ENCODE measurements at places on chromosomes 1 and 21.

DNA sequence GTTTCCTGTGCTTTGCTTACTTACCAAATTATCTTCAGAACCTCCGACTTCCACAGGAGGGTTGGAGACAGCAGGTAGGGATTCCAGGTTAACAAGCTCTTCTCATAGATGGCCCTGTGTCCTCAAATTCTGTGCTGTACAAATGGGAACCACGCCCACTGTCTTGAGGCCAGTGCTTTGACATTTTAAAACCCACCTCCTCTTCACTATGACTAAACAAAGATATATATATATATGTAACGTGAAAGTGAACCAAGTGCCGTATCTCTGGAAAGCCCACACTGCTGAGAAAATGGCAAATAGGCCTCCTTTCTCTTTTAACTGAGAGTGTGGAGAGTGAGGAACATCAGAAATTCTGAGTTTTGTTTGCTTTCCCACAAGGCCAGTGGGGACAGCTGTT is 99.6 kb downstream of the ZBTB18 start:
- DNase-seq: no peak

GRCh38 chr1:163013826-163014600 is 55.1 kb upstream of the RGS4 start:
- no peak for DNase-seq

DNA sequence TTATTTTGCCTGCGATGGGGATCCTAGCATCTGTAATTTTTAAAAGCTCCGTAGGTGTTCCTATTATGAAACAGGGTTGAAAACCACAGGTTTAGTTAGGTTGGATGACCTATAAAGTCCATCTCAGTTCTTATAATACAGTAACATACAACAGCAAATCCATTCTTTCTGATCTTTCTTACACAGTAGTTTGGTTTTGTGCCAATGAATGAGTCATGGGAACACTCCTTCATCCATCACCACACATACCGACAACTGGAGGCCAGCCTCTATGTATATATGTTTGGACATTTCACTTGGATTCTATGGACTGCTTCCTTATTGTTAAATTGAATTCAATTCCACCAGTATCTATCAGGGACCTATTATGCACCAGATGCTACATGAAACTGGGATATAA is 118.4 kb upstream of the L1TD1 start:
- DNase-seq: no peak

GRCh38 chr1:10108948-10109708 is 76.4 kb downstream of the UBE4B start:
- no peak for DNase-seq

DNA sequence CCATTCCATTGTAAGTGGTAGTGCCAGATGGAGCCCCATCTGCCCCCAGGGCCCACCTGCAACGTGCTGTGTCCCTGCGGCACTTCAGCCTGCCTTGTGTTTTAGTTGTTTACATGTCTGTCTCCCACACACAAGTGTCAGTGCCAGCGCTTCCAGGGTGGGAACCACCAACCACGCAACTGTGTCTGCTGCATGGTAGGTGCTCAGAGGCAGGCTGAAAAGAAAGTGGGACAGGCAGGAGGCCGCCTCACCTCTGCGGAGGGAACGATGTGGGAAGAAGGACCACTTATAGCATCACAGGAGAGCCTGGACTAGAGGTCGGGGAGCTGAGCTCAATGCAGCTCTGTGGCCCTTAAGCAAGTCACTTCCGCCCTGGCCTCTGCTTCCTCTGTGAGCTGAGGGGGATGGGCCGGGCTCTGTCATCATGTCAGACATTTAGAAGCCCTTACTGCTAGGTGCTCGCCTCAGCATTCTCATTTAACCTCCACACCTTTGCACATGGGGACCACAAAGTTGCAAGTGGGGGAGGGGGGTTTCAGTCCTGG is 17.9 kb downstream of the SLC9A1 start:
- DNase-seq: peak; percentile 44

GRCh38 chr1:39866767-39867166 is 16.5 kb downstream of the TRIT1 start:
- no peak for DNase-seq

- DNase-seq: no peak
Measured at GRCh38 chr21:43953021-43953420, 59.1 kb upstream of the TRAPPC10 start.

DNA sequence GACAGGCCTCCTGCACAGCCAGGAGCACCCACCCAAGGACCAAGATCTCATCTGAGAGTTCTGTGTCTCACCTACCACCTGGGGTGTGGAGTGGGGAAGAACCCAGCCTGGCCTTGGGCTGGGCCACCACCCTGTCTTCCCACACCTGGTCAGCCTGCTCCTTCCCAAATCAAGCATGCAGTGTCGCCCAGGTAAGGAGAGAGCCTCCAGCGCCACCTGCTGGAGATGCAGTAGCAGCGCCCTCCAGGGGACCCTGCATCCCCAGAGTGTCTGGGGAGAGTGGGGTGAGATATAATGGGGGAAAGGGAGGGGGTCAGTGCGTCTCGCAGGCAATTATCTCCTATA is 32.3 kb downstream of the KIAA2013 start:
- DNase-seq: peak; percentile 68

GRCh38 chr21:45504516-45505415 is 37.5 kb downstream of the SLC19A1 start:
- DNase-seq: no peak

Measured in T-helper 17 cell (primary cell).